ENCODE measurements at places on chromosomes 11 and 22.

GRCh38 chr11:78202733-78203167 lies 14.0 kb downstream of the USP35 start:
- DNase-seq = peak; percentile 5

DNA sequence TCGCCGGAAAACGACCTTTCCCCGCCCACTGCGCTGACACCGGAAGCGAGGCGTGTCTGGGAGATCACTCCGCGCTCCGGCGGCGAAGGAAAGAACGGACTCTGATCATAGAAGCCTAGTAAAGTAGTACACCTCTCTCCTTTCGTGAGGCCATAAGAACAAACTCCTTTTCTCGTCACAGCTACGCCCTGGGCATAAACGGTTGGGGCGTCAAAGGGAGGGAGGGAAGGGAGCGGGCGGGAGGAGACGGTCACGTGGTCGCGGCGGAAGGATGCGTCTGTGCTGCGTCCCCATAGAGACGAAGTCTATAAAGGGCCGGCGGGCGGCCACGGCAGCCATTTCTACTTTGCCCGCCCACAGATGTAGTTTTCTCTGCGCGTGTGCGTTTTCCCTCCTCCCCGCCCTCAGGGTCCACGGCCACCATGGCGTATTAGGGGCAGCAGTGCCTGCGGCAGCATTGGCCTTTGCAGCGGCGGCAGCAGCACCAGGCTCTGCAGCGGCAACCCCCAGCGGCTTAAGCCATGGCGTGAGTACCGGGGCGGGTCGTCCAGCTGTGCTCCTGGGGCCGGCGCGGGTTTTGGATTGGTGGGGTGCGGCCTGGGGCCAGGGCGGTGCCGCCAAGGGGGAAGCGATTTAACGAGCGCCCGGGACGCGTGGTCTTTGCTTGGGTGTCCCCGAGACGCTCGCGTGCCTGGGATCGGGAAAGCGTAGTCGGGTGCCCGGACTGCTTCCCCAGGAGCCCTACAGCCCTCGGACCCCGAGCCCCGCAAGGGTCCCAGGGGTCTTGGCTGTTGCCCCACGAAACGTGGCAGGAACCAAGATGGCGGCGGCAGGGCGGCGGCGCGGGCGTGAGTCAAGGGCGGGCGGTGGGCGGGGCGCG lies at the start of gene ATF4:
ATF4 (plus strand) TSS at position 337 of the 880 bp plus-strand sequence. CDS start 884 bp downstream, outside the sequence.
- DNase-seq = peak; percentile 90

DNA sequence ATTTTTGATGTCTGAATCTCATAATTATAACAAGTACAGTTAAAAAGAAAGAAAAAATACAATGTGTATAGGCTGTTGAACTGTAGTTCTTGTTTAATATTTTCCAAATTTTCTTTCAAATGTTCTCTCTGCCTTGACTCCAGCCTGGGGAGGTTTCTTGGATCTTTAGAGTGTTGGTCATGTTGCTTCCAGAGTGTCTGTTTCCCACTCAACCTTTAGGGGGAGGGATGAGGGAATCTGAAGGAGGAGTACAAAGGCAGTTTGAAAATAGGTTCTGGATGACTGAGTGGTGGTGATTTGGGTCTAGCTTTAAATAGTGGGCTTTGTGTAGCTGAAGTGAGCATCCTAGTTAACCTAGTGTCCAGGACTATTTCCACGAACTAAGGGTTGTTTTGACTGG lies 2.0 kb downstream of the CTNND1 start:
- no peak for DNase-seq

- no peak for DNase-seq
Measured at GRCh38 chr11:116851626-116852025, 14.2 kb upstream of the APOA1 start.

DNA sequence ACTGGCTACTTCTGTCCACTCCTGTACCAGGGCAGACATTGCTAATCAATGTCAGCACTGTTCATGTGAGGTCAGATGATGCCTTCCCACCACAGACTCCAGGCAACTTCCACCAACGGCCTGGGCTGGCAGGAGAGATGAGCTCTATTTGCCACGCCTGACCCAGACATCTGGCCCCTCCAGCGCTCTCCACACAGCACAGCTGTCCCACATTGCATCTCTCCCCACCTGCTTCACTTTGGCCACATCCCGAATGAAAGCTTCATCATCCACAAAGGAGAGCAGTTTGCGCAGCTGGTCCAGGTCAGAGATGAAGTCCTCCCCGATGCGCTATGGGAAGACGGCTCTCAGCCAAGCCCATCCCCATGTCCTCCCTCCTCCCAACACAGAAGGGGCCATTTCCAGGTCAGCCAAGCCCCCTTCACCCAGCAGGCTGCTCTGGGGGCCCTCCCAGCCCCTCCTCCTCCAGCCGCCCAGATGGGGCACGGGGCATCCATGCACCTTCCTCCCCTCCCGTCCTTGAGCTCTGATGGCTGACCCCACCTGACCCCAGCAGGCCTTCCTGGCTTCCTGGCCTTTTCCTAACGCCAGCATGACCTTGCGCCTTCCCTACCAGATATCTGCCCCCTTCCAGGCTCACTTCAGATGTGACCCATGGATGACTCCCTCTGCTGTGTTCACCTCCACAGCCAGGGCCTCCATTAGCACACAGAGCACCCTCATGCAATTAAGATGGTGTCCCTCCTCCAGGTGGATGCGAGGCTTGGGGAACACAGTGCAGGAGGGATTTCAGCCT lies 7.4 kb downstream of the PYGM start:
- no peak for DNase-seq

DNA sequence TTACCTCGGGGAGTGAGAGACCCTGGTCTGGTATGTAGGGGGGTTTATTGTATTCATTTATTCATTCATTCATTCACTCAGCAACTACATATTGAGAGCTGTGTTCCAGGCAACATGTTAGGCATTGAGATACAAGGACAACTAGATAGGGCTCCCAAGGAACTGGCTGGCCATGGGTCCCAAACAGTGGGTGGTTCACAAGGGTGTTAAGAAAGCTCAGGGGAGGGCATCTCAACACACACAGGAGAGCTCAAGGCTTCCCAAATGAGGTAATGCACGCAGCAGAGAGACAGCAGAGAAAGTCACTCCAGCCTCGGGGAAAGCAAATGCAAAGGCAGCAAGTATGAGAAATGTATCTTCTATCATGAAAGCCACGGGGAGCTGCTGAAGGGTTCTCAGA lies 51.8 kb downstream of the BTG4 start:
- DNase-seq = no peak

DNA sequence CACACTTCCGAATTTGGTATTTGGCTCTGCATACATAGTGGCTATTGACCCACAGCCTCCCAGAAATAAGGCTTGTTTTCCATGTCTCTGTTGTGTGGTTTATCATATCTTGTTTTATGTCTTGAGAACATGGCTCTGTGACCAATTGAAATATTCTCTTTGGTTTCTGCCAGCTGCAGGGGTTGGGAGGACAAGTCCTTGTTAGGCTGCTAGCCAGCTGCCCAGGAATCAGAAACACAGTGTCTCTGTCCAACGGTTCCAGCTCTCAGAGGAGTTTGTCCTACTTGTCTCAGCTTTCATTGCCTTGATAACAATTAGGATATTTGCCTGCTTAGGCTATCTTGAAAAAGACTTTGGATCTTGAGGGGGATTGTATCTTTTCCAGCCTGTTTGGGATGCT lies 6.0 kb upstream of the SLC7A4 start:
- DNase-seq = no peak

Data from stimulated activated CD8-positive, alpha-beta memory T cell treated with anti-CD3 and anti-CD28 coated beads, Interleukin-7, amount 100 ng/mL, for 1 hour (primary cell).